Adrenal gland (tissue), 19 donors: ENCODE measurements at places on chromosomes 1 and 21. TPM values are rescaled to one million over a fixed set of nuclear protein-coding genes. Genes with fewer than 3 reads are reported as not detected.

TRIM67 gene
- 0.29 TPM for total RNA-seq

CLEC20A gene
- total RNA-seq: not detected

ARTN gene
- 0.23 TPM for total RNA-seq

SWT1 gene
- 4.8 TPM for total RNA-seq

OR2L5 gene
- total RNA-seq: not detected

FMOD gene
- total RNA-seq: 27.4 TPM

IQGAP3 gene
- total RNA-seq: 0.24 TPM

- H3K27ac ChIP-seq: peak overlapping the region; percentile 81
- no peak overlapping the region for H3K4me3 ChIP-seq
- H3K36me3 ChIP-seq: peaks cover 36% of the 10 kb centered on the region
- DNase-seq: peak; percentile 46
- no peaks in the 10 kb centered on the region for H3K27me3 ChIP-seq
Measured at GRCh38 chr1:28329395-28330153, 734 bp downstream of the MED18 start.

GRCh38 chr1:84611796-84612195 is 37.6 kb upstream of the CTBS start:
- no peak overlapping the region for H3K27ac ChIP-seq
- H3K27me3 ChIP-seq: no peaks in the 10 kb centered on the region
- no peak overlapping the region for H3K4me3 ChIP-seq

DNA sequence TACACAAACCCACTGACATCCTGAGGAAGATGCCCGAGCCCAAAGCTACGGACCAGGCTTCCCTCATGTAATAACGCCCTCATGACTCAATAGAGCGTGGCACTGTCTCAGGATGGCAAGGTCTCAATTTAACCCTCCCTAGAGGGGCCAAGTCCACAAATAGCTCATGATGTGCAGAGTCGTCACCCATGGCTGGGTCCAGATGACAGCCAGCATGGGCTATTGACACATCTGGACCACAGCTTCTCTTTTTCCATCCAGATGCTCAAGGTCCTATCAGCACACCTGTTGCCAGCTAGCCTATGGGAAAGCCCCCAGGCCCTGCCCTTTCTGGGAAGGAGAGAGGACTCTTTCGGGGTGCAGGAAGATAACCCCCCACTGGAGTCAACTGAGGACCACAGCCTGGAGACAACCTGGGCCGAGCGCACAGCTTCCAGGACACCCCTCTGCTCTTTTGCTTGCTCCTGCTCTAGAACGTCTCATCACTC is 2.8 kb downstream of the LAPTM5 start:
- no peak overlapping the region for H3K4me3 ChIP-seq
- DNase-seq: no peak
- H3K4me1 ChIP-seq: no peaks in the 10 kb centered on the region
- H3K36me3 ChIP-seq: no peaks in the 10 kb centered on the region
- H3K27ac ChIP-seq: no peak overlapping the region

- no peaks in the 10 kb centered on the region for H3K27me3 ChIP-seq
- no peaks in the 10 kb centered on the region for H3K36me3 ChIP-seq
- H3K4me1 ChIP-seq: no peaks in the 10 kb centered on the region
- no peak overlapping the region for H3K4me3 ChIP-seq
Measured at GRCh38 chr1:30160999-30161689, 562.2 kb downstream of the MATN1 start.

DNA sequence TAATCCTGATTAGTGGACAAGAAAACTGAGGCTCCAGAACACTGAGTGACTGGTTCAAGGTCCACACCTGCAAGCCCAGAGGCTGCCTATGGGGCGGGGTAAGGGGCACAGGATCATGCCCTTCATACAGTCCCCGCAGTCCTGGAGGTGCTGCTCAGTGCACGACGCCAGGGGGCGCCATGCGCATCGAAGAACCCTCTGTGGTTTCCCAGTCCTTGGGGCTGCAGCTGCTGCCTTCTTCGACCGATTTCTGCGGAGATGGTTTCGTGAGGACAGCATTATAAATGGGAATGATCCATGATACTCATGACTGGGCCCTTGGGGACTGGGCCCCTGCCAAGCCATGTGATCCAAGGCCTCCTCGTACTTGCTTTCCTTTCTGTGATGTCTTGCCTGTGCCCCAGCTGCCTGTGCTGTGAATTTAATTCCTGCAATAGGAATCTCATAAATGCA is 37.1 kb upstream of the ARHGEF10L start:
- no peaks in the 10 kb centered on the region for H3K27me3 ChIP-seq
- H3K4me3 ChIP-seq: no peak overlapping the region
- DNase-seq: peak; percentile 92
- H3K36me3 ChIP-seq: no peaks in the 10 kb centered on the region
- H3K27ac ChIP-seq: no peak overlapping the region

DNA sequence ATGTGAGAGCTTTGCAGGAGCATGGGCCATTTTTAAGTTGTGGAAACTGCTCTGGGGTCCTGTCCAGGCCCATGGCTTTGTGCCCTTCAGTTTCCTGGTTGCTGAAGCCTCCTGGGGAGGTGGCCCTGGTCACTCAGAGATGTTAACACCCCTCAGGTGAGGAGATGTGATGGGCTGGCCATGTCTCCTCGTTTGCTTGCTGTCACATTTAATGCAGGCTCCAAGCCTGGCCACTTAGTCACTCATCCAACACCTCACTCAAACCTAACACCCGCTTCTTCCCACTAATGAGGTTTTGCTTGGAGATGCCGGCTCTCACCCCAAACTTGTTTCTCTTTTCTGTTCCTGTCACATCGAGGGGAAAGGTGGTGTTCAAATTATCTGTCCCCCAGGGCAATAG is 192.7 kb downstream of the PTPRU start:
- H3K4me1 ChIP-seq: no peaks in the 10 kb centered on the region
- H3K4me3 ChIP-seq: no peak overlapping the region
- H3K36me3 ChIP-seq: no peaks in the 10 kb centered on the region
- no peaks in the 10 kb centered on the region for H3K27me3 ChIP-seq
- no peak overlapping the region for H3K27ac ChIP-seq

- no peaks in the 10 kb centered on the region for H3K27me3 ChIP-seq
- DNase-seq: no peak
- peak overlapping the region; percentile 50 for H3K27ac ChIP-seq
- no peak overlapping the region for H3K4me3 ChIP-seq
Measured at GRCh38 chr1:53956308-53957168, 10.4 kb downstream of the LRRC42 start.

GRCh38 chr1:87404296-87404695 is 75.6 kb downstream of the LMO4 start:
- H3K27ac ChIP-seq: no peak overlapping the region
- H3K27me3 ChIP-seq: no peaks in the 10 kb centered on the region
- H3K36me3 ChIP-seq: no peaks in the 10 kb centered on the region
- no peaks in the 10 kb centered on the region for H3K4me1 ChIP-seq

GRCh38 chr1:197989058-197989457 is 71.9 kb downstream of the LHX9 start:
- H3K4me1 ChIP-seq: no peaks in the 10 kb centered on the region
- H3K27me3 ChIP-seq: no peaks in the 10 kb centered on the region
- DNase-seq: no peak

GRCh38 chr1:37794372-37795339 is 1.0 kb downstream of the MANEAL start:
- H3K4me3 ChIP-seq: no peak overlapping the region
- H3K27me3 ChIP-seq: no peaks in the 10 kb centered on the region
- no peak overlapping the region for H3K27ac ChIP-seq
- no peak for DNase-seq
- no peaks in the 10 kb centered on the region for H3K36me3 ChIP-seq
- peaks cover 11% of the 10 kb centered on the region for H3K4me1 ChIP-seq

DNA sequence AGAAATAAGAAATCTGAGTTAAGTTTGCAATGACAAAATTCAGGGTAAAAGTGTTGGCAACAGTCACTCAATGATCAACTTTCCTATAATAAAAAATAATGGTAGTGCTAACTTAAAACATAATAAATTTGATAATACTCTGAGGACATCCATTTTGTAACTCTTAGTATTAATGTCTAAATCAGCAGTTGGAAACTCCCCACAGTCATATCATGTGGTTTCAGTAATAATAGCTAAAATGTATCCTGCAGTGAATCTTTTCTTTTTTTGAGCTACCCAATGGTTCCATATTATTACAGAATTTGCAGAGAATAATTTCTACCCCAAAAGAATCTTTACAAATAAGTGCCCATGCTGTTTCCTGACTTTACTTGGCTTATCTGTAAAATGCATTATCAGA is 286.7 kb downstream of the PTPRC start:
- H3K27ac ChIP-seq: no peak overlapping the region
- peaks cover 27% of the 10 kb centered on the region for H3K4me1 ChIP-seq
- no peak for DNase-seq

DNA sequence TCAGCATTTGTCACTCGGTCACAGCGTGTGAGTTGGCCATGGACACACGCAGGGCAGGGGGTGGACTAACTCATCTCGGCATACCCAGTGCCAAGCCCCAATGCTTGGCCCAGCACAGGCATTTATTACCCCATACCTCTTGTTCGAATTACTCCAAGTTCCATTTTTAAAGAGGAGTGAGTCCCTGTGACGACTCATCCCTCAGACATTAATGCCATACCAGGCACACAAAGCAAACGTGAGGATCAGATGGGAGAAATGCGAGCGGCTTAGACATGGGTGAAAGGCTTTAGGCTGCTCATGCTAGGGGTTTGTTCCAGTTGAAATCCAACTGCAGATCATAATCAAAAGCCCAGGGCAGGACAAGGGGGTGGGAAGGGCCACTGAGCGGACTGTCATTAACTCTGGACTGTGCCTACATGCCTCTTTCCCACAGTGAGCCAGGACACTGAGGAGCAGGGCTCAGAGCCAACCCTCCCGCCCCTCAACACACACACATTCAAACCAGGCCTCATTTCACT is 118.5 kb upstream of the NGF start:
- no peaks in the 10 kb centered on the region for H3K36me3 ChIP-seq
- H3K27ac ChIP-seq: no peak overlapping the region
- H3K4me1 ChIP-seq: no peaks in the 10 kb centered on the region
- H3K27me3 ChIP-seq: no peaks in the 10 kb centered on the region
- DNase-seq: no peak
- no peak overlapping the region for H3K4me3 ChIP-seq

DNA sequence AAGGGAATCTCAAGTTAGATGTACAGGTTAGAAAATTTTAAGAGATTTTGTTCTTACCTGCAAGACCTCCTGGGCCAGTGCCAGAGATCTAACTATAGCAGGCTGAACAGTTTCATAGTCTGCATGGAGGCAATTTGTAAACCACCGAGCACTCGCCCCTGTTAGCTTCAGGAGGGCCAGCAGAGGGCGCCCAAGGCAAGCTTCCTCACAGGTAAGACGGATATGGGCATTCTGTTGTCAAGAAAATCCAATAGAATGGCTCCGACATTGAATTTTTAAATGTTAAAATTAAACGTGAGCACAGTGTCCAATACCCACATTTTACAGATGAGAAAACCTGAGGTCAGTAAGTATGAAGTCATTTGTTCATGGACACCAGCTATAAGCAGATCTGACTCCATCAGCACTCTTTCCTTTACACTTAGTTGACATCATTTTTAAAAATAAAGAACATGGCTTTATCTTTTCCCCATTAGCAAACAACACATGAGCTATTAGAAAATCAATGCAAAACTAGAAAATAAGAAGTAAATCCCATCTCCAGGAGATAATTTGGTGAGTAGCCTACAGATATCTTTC is 2.2 kb downstream of the REG4 start:
- H3K4me3 ChIP-seq: no peak overlapping the region
- H3K27me3 ChIP-seq: peaks cover 16% of the 10 kb centered on the region
- peak; percentile 72 for DNase-seq
- no peaks in the 10 kb centered on the region for H3K36me3 ChIP-seq
- no peak overlapping the region for H3K27ac ChIP-seq

- H3K36me3 ChIP-seq: no peaks in the 10 kb centered on the region
- no peaks in the 10 kb centered on the region for H3K27me3 ChIP-seq
- no peak overlapping the region for H3K4me3 ChIP-seq
- H3K27ac ChIP-seq: no peak overlapping the region
Measured at GRCh38 chr1:231170875-231171274, 9.0 kb downstream of the TRIM67 start.

DNA sequence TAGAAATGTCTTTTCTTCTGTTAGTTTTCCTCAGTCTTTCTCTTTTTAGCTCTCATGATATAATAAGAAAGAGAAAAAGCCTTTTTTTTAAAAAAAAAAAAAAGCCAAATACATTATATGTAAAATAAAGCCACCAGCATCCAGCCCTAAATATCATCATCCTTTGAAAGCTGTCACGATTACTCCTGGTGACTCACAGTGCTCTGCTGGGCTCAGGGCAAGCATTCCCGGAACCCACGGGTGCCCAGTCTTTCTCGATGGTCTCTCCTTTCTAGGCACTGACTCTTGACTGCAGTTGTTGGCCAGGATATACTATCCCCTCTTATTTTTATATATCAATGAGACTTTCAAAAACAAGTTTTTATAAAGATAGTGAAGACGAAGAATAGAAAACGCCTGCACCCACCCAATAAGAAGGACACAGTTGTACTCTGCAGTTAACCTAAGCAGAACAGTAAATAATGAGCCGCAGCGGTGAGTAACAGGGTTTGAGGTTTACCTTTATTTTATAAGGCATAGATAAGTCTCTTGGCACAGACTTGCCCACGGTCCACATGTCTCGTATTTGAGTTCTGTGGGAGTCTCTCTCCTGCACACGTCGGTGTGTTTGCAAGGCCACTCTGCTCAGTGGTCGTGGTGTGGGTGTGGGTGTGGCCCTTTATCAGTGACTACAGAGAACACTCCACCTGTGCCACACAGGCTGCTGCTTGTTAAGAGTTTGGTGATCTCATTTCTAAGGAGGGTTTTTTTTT is 15.7 kb upstream of the MX2 start:
- H3K4me1 ChIP-seq: no peaks in the 10 kb centered on the region
- no peaks in the 10 kb centered on the region for H3K27me3 ChIP-seq
- H3K4me3 ChIP-seq: no peak overlapping the region

DNA sequence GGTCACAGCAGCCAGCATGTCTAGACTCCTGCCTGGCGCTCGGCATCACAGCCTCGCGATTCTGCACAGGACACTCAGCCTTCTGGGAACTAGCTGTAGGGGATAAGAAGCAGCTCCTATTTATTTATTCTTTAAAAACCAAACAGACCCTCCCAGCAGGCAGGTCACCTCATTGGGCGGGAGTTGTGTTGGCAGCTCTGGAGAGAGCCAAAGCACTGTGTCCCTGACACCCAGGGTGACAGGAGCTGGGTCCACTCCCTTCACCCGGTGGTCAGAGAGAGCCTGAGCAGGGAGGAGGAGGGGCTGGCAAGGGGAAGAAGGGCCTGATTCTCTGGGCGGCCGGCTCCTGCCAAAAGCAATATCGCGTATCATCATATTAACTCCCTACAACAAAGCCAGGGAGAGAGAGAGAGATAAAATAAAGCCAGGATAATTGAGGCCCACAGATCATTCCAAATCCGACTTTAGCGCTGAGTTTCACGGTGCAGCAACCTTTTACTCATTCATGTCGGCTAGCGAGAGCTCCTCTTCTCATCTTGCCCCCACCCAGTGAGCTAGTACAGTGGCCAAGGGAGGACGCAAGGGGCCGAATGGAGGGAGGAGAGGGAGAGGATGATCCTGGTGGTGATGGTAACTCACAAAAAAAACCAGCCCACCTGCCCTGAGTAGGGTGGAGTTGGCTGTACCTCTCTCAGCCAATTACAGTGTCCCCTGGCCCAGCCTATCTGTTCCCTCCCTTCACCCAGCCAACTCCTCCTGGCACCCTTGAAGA is 79.8 kb upstream of the IFFO2 start:
- no peak for DNase-seq
- no peak overlapping the region for H3K27ac ChIP-seq
- no peaks in the 10 kb centered on the region for H3K27me3 ChIP-seq
- no peaks in the 10 kb centered on the region for H3K36me3 ChIP-seq
